ENCODE measurements at places on chromosomes 4 and X.

DNA sequence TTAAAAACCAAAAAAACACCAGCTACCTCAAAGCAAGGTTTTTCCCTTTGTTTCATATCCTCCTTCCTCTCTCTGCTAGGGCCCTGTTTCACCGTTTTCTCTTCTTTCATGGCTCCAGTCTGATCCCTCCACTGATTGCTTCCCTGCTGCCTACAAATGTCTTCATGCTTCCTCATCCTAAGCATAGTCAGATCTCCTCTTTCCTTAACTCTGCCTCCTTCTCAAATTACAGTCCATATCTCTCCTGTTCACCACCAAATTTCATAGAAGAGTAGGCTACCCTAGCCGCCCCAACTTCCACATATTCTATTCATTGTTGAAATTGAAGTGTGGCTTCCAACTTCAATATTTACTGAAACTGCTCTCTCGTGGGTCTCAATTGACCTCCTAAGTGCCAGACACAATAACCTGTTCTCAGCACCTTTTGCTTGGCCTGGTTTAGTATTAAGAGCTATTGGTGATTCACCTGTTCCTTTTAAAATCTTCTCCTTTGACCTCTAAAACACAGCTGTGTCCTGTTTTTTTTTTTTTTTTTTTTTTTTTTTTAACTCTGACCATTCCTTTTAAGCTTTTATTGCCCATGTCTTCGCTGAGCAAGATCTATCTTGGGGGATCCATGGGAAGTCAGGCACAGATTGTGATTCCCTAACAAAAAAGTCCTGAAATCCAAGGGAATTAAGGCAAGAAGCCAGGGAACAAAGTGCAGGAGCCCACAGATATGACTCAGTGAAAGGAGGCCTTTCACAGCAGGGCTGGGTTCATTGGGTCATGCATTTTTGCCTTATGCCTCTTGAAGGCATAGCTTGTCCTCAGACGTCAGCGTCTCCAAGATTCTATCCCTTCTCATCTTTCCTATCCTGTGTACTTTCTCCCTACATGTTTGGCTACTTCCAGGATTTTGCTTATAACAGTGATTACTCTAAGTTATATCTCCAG lies 85.4 kb downstream of the RPS3A start:
- DNase-seq: no peak

DNA sequence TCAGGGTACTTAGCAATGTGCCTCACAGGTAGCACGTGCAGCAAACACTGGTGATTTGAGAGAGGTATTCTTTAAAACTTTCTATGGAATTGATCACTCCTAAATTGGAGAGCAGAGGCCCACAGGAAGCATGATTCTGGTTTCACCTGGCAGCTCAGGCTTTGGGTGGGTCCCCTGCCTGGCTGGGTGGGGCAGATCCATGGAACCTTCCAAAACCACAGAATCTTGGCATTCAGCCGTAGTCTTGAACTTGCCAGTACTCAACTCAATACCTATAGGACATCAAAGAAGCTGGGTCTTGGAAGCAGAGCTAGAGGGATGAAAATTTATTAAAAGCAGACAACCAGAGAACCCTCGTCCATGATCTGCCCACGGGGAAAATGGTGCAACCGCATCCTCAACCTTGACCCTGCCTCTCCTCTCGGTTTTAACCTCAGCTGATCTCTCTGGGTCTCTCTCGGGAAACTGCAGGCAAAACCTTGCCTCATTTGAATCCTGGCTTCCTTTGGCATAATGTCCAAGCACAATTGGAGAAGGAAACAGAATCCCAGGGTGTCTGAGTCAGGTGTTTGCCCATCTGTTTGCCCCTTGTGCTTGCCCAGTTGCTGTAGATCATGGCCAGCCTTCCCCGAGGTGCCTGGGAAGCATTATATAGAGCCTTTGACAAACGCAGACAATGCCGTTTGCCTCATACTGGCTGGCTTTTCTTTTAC lies 22.9 kb downstream of the OTOP1 start:
- no peak for DNase-seq

GRCh38 chrX:96715481-96715880 lies 30.8 kb downstream of the DIAPH2 start:
- DNase-seq: no peak

DNA sequence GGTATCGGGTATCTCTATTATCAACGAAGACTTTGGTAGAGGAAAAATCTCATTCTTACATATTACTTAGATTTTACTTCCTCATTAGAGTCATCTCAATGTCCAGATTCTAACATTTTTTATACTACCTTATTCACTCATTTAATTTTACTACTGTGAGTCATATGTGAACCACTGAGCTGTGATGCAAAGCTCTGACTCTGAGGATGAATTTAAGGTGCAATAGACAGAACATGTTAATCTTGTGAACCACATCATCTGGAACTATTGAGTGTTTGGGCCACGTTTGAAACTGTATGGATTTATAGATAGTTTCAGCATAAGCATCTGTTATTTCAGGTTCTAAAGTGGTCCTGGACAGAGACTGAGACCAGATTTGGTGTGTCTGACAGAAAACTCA lies 78.4 kb downstream of the PWWP3B start:
- DNase-seq: no peak

GRCh38 chr4:2630556-2631273 lies 94.3 kb downstream of the FAM193A start:
- no peak for DNase-seq

- DNase-seq: no peak
These were observed 3.3 kb upstream of the HMGB2 start for GRCh38 chr4:173337463-173337862.

DNA sequence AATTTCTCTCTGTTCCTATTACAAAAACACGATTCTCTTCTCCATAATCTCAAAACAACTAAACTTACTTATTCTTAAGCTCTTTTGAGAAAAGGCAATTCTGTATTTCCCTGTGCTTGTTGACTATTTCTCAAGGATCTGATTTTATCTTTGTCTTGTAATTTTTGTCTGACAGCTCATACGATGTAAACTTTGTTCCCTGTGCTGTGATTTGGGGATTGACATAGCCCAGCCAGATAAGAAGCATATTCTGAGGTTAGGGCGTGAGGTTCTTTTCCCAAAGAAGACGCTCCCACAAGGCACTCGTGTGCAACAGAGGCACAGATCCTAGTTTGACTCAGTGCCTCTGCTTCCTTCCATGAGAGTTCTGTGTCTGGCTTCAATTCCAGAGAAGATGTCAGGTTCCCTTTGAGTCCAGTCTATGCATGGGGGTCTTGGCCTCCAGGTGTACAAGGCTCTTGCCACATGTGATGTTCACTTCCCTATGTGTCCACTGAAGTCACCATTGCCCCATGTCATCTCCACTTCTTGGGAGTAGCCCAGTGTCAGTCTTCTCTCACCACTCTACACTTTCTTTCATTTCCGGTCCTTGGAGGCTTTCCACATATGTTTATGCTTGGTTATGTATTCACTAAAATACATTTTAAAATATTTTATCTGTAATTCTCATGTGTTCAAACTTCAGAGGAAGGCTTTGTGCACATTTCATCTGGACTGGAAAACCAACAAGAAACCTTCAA lies 94.8 kb downstream of the MID1 start:
- no peak for DNase-seq

- DNase-seq: no peak
These were observed 10.1 kb downstream of the AMOT start for GRCh38 chrX:112830540-112830939.

GRCh38 chr4:170040031-170040680 lies 14.0 kb upstream of the MFAP3L start:
- DNase-seq: no peak

GRCh38 chrX:113675278-113675677 lies 834.6 kb upstream of the AMOT start:
- DNase-seq: no peak

- DNase-seq: peak; percentile 33
These were observed 815 bp downstream of the FAM53A start for GRCh38 chr4:1683261-1683735.

GRCh38 chr4:1987296-1987695 lies 21.5 kb downstream of the NELFA start:
- no peak for DNase-seq
